ENCODE measurements at places on chromosomes 16 and 17. TPM values are rescaled to one million over a fixed set of nuclear protein-coding genes. Genes with fewer than 3 reads are reported as not detected.
A peak's percentile ranks its signal among the peaks of the same experiment; 100 is the strongest.

KRTAP1-1 gene
- total RNA-seq: not detected

KRTAP9-8 gene
- not detected for total RNA-seq

DNA sequence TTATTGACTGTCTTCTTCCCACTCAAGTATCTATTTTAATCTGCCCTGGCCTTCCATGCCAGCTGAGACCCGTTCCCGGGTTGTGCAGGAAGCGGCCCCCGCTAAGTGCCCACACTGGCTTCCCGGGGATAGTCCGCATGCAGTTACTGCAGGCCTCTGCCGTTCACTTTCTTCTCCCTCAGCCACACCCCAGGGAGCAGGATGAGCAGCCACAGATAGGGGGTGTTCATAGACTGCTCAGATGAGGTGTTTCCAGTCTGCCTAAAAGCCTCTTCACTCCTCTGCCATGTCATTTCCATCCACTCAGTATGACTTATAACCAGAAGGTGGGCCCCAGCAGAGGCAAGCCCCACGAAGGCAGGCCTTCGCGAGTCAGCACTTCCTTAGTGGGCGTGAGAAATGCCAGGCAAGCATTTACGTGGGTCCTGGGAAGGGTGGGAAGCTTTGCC is 7.7 kb downstream of the MED9 start:
- no peaks in the 10 kb centered on the region for H3K27me3 ChIP-seq
- H3K27ac ChIP-seq: peak overlapping the region; percentile 53
- DNase-seq: peak; percentile 32
- no peak overlapping the region for H3K4me3 ChIP-seq
- H3K4me1 ChIP-seq: peaks cover 66% of the 10 kb centered on the region

- H3K36me3 ChIP-seq: no peaks in the 10 kb centered on the region
- H3K27ac ChIP-seq: no peak overlapping the region
- no peaks in the 10 kb centered on the region for H3K4me1 ChIP-seq
Observed at GRCh38 chr17:17536702-17537101, 40.5 kb upstream of the RASD1 start.

- H3K27ac ChIP-seq: no peak overlapping the region
- no peak for DNase-seq
- no peaks in the 10 kb centered on the region for H3K36me3 ChIP-seq
- H3K4me3 ChIP-seq: no peak overlapping the region
- peaks cover 2% of the 10 kb centered on the region for H3K27me3 ChIP-seq
Observed at GRCh38 chr16:22003195-22003594, 2.3 kb upstream of the PDZD9 start.

DNA sequence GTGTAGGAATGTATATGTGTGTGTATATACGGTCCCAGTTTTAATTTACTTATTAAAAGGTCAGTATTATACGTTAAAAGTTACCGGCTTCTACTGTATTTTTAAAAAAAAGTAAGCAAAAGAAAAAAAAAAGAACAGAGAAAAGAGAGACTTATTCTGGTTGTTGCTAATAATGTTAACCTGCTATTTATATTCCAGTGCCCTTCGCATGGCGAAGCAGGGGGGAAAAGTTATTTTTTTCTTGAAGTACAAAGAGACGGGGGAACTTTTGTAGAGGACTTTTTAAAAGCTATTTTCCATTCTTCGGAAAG is 1.6 kb downstream of the NOG start:
- H3K4me3 ChIP-seq: peak overlapping the region; percentile 43
- no peak for DNase-seq
- H3K36me3 ChIP-seq: no peaks in the 10 kb centered on the region
- no peak overlapping the region for H3K27ac ChIP-seq
- peaks cover 46% of the 10 kb centered on the region for H3K4me1 ChIP-seq

All from activated CD8-positive, alpha-beta T cell treated with anti-CD3 and anti-CD28 coated beads, Interleukin-2, amount 10 ng/mL, durations not matched to agents 7 days and 5 days (primary cell).